NCI-H2081 (cell line): ENCODE measurements at places on chromosomes 2 and 18.

DNA sequence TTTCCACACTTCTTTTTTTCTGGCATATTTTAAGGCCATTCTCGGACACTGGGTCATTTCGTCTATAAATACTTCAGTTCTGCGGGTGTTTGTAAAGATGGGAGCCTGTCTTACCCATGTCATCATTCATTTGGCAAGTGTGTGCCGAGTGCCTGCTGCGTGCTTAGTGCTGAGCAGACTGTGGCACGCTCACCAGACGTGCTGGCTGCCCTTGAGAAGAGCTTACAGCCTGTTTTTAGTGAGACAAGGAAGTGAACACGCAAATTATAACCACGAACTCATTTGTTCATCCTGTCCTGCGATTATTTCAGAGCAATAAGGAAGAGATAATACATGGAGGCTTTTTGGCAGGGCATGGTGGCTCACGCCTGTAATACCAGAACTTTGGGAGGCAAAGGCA, 10.4 kb upstream of the STON1 start:
- no peak for DNase-seq

- no peak for DNase-seq
Measured at GRCh38 chr2:212726403-212726802, 187.8 kb upstream of the ERBB4 start.

DNA sequence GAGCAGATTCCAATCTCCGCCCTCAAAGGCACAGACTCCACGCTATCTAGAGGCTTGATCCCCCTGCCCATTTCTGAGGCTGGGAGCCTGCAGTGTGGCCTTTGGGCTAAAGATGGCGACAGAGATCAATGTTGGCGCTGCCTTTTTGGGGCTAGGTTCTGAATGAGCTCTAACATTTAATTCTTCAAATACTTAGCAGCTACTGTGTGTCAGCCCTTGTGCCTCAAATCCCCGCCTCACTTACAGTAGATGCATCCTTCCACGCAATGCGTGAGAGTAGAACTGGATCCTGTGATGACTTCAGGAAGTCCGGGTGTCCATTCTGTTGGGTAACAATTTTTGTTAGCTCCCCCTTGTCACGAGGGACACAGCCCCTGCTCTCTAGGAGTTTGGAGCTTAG, 12.4 kb downstream of the IL1F10 start:
- DNase-seq = no peak

GRCh38 chr2:160471950-160472349, 21.7 kb downstream of the RBMS1 start:
- DNase-seq = no peak

DNA sequence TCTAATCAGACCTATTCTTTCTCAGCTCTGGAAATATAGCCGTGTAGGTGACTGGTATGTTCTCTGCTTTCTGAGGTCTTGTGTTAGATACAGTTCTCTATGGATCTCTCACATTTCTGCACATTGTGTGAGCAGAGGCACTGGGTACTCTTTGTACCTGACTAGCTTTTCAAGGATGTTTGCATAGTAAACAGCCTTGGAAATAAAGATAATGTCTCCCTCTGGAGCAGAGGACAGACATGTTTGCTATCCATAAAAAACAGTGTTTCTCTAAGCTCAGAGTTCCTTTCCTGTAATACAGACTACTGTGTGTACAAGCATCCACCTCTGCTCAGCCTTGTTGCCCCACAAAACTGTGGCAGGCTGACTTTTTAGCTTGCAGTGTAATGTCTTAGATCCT, 279.2 kb downstream of the CTNNA2 start:
- DNase-seq = no peak

GRCh38 chr2:164882276-164882675, 40.7 kb upstream of the COBLL1 start:
- no peak for DNase-seq

- DNase-seq = no peak
Measured at GRCh38 chr2:120751553-120751952, 15.9 kb downstream of the GLI2 start.

- DNase-seq = no peak
Measured at GRCh38 chr2:159080641-159081040, 112.2 kb downstream of the TANC1 start.

DNA sequence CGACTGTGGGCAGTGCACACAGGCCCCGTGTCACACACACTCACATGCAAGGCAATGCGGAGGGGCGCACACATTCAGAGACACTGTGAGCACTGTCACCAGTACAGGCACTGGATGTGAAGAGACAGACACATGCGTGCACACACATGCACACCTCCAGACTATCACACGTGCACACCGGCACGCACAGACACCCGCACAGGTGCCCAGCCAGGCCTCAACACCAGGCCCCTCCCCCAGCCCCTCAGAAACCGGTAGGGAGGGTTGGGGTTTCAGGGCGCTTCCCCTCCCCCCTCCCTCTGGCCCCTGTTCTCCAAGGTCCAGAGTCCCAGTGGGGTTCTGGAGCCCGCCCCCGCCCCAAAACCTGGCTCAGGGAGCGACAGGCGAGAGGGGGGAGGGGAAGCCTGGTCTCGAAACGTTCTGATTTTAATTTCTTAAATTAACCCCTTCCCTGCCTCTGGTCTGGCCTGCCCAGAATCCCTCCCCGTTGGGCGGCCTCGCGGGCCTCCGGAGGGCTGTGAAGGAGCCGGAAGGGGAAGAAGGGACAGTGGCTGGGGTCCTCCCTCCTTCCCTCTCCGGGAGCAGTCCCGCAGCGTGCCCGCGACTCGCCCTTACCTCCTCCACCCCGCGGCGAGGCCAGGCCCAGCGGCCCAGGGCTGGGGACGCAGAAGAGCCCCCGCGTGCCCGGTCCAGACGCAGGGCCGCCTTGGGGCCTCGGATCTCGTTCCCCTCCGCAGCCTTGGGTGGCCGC, 558 bp downstream of the FBXO41 start:
- peak; percentile 36 for DNase-seq

DNA sequence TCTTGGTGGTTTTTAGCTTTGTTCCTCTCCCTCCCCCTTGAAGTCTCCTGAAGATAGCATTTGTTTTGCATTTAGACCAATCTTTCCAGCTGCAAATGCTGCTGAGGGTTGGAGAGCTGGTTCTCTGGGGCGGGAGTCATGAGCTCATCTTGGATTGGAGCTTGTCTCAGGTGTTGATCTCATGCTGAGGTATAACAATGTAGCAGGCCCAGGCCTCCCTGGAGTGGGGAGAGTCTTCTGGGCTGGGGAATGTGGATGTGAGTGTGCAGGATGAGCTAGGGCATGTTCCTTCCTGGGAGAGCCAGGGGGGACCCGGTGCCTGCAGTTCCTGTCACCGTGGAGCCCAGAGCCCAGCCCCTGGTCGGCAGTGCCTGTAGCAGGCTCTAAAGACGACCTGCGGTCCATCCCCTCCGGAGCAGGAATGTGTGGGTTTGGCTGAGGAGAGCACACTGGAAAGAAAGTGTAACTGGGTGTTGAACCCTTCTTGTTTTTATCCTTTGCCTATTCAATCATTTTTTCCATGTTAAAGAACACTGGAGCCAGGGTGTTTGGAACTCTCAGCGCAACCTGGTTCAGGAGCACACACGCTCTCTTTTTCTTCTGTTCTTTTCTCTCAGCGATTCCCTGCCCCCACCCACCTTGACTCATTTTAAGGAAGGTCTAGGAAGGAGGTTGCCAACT, 2.7 kb downstream of the ZNF532 start:
- no peak for DNase-seq

- no peak for DNase-seq
Measured at GRCh38 chr18:11586896-11587295, 22.5 kb upstream of the SLC35G4 start.

GRCh38 chr2:84247532-84247931, 211.5 kb downstream of the SUCLG1 start:
- DNase-seq = no peak

DNA sequence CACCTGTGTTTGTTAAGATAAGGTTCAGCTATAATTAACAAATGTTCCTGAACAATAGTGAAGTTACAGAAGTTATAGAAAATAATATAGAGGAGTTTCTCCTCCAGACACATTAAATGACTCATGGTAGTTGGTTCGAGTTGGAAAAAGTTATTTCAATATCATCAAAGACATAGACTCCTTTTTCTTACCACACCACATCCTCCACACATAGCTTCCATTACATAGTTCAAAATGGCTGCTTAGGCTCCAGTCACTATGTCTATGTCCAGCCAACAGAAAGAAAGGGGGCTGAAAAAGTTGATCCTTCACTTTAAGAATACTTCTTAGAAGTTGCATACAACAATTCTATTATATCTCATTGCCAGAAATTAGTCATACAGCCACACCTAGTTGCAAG, 50.7 kb downstream of the DYNAP start:
- DNase-seq = no peak

GRCh38 chr18:28504066-28504465, 327.1 kb upstream of the CDH2 start:
- no peak for DNase-seq

DNA sequence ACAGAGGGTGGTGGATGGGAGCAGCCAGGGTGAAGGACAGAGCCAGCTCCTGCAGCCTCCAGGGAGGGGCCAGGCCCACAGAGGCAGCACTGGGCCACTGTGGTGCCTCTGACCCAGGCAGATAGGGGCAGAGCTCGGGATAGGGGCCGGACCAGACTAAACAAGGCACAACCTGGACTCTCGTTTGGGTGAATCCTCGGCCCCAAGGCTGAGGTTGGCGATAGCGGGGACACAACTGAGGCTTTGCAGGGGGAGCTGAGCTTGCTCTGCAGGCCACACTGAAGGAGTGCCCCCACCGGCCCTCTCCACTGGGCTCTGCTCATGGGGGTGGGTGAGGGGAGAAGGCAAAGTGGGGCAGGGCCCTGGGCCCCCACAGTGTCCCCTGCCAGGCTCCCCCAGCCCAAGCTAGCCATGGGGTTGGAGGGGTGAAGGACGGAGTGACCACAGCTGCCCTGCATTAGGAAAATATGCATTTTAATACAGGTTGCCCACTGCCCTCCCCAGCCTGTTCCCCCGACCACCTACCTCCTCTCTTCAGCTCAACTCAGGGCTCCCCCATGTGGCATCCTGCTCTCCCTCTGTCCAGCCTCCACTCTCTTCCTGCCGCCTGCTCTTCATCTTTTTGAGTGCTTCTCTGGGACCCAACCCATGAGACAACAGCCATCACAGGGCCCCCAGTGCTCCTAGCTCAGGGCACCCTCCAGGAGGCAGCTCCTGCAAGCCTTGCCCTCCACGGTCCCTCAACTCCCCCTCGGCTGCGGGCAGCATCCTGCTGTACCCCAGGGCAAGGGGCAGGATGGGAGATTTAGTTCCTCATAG, 152.8 kb downstream of the INHBB start:
- no peak for DNase-seq

DNA sequence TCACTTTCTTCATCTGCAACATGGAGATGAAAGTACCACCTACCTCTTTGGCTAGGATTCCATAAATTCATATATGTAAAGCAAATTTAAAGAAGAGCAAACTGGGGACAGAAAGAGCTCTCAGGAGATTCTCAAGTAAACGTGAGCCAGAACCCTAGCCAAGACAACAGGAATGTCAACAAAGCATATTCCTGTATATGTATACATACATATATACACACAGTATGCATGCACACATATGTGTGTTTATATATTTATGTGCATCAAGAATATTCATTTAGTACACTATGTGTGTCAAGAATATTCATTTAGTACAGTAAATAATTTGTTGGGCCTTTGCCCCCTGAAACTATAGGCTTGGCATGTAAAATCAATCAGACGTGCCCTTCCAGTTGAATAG, 574.4 kb upstream of the KLHL29 start:
- DNase-seq = no peak

GRCh38 chr2:238376884-238377391, 49.8 kb upstream of the ASB1 start:
- DNase-seq = no peak

DNA sequence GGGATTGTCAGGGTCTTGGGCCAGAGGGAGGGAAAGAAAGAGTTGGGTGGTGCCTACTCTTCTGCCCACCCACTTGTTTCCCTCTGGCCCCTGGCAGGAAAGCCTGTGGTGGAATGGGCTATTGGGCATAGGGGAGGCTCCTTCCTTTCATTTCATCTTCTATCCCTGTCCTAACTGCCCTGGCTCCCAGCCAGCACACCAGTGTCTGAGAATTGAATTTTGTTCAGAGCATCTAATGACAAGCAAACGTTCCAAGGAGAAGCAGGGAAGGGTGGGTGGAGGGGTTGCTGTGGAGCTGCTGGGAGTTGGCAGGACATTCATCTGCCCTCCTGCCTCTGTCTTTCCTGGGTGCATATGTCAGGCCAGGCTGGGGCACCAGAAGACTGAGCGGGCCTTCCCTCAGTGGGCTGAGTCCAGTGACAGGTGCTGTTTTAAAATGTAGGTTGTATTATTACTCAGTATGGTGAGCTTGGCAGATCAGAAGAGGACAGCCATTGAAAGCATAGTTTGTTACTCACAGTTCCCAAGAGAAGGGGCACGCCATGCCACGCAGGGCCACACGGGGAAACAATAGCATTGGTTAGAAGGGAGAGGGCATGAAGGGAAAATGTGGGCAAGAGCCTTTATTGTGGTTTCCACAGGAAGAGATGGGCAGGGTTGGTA, 171.9 kb downstream of the ACOXL start:
- DNase-seq = peak; percentile 33

- no peak for DNase-seq
Measured at GRCh38 chr2:83686863-83687262, 772.2 kb downstream of the SUCLG1 start.

DNA sequence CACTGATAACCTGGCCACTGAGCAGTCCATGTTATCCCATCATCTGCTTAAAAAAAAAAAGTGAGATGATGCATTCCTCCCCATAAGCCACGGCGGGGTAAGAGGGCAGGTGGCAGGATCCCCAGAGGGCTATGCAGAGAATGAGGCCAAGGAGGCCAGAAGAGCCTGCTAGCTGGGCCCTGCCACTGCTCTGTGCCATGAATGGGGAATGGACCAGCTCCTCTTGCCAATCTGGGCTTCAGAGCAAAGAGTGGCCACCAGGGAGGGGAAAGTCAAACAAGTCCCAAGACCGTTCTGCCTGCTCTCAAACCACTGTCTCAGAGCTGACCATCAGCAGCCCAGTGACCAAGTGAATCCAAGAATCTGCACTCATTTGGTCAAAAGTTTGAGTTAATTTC, 202.4 kb downstream of the TWIST2 start:
- DNase-seq = no peak

DNA sequence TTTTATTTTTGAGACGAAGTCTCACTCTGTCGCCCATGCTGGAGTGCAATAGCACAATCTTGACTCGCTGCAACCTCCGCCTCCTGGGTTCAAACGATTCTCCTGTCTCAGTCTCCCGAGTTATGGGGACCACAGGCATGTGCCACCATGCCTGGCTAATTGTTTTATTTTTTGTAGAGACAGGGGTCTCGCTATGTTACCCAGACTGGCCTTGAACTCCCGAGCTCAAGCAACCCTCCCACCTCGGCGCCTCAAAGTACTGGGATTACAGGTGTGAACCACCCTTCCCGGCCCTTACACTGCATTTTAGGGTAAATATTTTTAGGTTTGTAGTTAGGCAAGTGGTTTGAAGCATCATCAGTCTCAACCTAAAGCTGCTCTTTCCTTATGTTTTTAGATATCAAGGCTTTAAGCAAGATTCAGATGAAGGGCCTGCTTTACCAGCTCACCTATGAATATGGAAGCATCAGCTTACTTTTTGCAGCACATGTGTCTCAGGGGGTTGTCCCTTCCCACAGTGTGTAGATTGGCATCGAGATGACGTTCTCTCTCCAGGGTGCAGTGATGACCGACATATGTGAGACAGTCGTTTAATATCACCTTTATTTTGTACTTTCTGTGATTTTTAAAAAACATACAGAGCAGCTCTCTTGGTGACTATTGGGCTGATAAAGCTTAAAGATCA, 47.2 kb downstream of the ATIC start:
- DNase-seq = no peak

GRCh38 chr2:215454519-215455246, 18.8 kb upstream of the FN1 start:
- peak; percentile 15 for DNase-seq
